ENCODE measurements at places on chromosomes 3 and 15. TPM values are rescaled to one million over a fixed set of nuclear protein-coding genes. Genes with fewer than 3 reads are reported as not detected.
A peak's percentile ranks its signal among the peaks of the same experiment; 100 is the strongest.

DNA sequence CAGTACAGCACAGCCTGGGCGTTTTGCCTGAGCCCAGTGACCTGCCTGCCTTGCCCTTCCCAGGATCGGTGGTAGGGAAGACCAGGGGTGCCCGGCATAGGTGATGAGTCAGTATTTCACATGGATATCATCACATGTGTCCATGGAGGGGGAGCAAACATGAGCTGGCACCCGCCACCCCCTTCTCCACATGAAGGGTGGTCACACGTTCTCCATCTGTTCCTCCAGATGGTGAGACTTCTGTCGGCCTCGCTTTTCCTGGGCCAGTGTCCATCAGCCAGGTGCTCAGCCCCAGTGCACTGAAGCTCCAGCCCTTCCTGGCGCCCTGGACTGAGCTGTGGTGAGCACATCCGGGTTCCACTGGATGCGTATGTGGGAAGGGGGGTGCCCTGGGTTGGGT, 208.4 kb downstream of the UBE3A start:
- H3K4me3 ChIP-seq = no peak overlapping the region
- H3K27me3 ChIP-seq = no peaks in the 10 kb centered on the region
- H3K36me3 ChIP-seq = no peaks in the 10 kb centered on the region
- H3K27ac ChIP-seq = no peak overlapping the region
- no peaks in the 10 kb centered on the region for H3K4me1 ChIP-seq

GRCh38 chr3:55160241-55160983, 232.6 kb upstream of the LRTM1 start:
- DNase-seq = peak; percentile 77
- peak overlapping the region; percentile 55 for H3K27ac ChIP-seq
- H3K27me3 ChIP-seq = peaks cover 7% of the 10 kb centered on the region
- no peaks in the 10 kb centered on the region for H3K36me3 ChIP-seq
- H3K4me3 ChIP-seq = no peak overlapping the region

- no peaks in the 10 kb centered on the region for H3K27me3 ChIP-seq
- peak overlapping the region; percentile 94 for H3K27ac ChIP-seq
- peaks cover 11% of the 10 kb centered on the region for H3K4me1 ChIP-seq
- H3K4me3 ChIP-seq = peak overlapping the region; percentile 92
- no peak for DNase-seq
- no peaks in the 10 kb centered on the region for H3K36me3 ChIP-seq
These were observed 2.2 kb downstream of the NR2F2 start for GRCh38 chr15:96332637-96333121.

The ADAMTSL3 gene
- 4.2 TPM for total RNA-seq

Data from psoas muscle (tissue), 8 donors.